ENCODE measurements at places on chromosomes 12 and 14.

DNA sequence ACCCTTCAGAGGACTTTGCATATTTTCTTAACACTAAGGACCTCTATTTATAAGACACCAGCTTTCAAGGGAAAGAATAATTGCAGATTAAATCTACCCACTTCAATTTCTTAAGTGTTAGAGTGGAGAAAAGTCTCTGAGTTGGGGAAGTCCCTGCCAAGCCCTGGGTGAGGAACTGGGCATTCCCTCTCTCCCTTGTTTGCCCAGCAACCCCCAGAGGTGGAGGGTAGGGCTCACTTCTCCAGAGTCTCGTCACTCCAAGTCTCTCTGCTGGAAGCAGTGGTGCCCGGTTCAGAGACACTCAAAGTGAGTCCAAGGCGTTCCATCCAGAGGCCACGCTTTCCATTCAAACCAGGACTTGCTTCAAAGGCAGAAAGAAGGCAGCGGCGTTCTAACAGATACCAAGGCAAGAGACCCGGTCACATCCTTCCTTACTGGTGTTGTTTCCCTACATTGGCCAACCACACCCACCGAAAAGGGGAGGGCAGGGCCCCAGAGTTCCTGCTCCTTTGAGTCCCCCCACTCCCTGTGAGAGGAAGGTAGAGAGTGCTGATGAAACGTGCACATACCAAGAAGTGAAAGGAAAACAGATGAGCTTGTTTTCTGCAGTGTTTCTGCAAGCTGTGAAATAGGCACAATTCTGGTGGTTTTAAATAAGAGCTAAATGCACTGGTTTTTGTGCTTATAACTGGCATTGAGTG lies 6.1 kb upstream of the BDKRB2 start:
- DNase-seq = no peak

DNA sequence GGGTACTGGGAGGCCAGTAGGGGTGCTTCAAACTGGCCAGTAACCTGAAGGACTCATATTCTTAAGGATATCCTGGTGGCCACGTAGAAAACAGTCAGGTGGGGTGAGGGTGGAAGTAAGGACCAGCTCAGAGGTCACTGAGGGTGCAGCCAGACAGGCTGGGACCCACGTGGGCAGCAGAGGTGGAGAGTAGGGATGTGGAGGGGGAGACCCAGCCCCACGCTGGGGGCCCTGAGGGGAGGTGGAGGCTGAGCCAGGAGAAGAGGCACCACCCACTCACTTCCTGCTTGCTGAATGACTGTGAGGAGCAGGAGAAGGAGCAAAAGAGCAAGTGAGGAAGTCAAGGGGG lies 12.6 kb upstream of the SERPINA3 start:
- DNase-seq = no peak

GRCh38 chr14:24941719-24942118 lies 108.2 kb downstream of the STXBP6 start:
- DNase-seq = peak; percentile 3

- no peak for DNase-seq
Measured at GRCh38 chr12:124469193-124469888, 98.1 kb downstream of the NCOR2 start.

GRCh38 chr14:23360496-23360895 lies 4.5 kb downstream of the EFS start:
- no peak for DNase-seq

DNA sequence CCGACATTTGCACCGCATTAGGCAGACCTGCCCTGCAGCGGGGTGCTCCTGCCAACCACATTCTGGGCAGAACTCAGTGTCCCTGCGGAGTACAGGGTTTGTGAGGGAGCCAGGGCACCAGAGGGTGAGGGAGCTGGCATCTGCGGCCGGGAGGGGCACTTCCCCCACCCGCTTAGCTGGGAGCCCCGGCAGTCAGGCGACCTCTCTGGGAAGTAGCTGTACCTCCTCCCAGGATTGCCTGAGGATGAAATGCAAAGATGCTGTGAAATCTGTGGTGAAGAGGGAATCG lies 58.6 kb downstream of the ANKRD9 start:
- no peak for DNase-seq

- DNase-seq = no peak
Measured at GRCh38 chr14:92039063-92039718, 668 bp downstream of the TRIP11 start.

DNA sequence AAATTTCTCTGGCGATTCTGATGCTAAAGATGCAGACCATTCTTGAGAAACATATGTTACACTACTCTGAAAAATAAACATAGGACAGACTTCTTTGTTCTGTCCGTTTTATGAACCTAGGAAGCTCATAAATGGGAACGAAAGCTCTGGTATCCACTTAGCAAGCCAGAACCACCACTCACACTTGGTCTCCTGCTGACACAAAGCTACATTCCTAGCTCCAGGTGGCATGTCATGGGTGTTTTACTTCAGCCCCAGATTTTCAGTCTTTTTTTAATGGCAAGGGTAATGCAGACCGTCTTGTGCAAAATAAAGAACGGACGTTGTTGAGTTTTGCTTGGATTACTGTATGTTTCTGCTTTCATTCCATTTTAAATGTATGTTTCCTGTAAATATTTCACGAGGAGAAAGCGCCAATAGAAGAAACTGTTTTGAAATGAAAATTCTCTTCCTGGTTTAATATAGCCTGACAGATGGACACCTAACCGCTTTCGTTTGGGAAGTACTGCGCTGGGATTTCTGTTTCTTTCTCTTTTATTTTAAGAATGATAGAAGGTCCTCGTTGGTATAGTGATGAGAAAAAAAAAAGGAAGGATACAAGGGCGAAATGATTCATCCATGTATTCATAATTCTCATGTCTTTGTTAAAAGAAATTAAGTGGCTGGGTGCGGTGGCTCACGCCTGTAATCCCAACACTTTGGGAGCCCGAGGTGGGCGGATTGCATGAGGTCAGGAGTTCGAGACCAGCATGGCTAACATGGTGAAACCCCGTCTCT lies 871 bp upstream of the COQ5 start:
- peak; percentile 51 for DNase-seq

- DNase-seq = no peak
Measured at GRCh38 chr14:84492685-84493084, 1037.3 kb upstream of the FLRT2 start.

DNA sequence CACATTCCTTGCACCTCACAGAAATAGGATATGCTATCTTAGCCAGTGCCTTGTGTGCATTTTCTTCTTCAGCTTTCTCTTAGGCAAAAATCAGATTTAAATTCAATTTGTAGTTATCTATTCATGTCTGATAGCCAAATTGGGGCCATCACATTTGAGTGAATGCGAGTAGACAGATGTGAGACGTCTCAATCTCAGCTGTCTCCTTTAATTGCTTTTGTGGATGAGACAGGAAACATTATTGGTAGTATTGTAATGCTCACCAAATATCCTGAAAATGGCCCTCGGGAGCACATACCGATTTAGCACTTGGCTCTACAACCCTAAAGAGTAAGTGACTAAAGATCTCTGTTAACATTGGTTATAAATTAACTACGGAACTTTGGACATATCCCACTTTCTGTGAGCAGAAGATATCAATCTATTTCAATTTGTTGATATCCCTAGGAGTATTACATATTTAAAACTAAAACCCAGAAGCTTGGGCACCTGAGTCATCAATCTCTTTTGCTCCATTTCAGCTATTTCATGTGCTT lies 1012.5 kb upstream of the TMEM132C start:
- DNase-seq = no peak

DNA sequence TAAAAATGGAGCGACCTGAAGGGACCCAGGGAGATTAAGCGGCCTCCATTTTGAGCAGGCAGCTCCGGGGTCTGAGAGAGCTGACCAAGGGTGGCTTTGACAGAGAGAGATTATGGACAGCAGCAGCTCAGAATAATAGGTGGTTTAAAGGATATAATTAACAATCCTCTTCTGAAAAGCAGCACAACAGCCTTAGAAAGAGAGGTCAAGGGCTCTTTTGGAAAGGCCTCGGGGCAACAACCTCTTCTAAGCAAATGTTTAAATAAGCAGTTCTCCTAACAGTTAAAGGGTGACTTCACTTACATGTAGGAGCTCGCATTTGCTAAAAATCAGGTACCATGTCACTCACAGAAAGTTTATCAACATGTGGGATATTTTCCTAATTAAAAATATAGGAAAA lies 87.2 kb upstream of the FRMD6 start:
- no peak for DNase-seq

- peak; percentile 89 for DNase-seq
Measured at GRCh38 chr12:11171145-11171968, at the start of gene SMIM10L1. Gene SMIM10L1, plus strand, starts transcription at chr12:11171194. Its CDS starts 163 bp downstream, at chr12:11171357.

GRCh38 chr14:98136012-98136789 lies 1135.8 kb downstream of the BCL11B start:
- no peak for DNase-seq

GRCh38 chr12:64320611-64321010 lies 69.9 kb downstream of the C12orf56 start:
- DNase-seq = no peak

DNA sequence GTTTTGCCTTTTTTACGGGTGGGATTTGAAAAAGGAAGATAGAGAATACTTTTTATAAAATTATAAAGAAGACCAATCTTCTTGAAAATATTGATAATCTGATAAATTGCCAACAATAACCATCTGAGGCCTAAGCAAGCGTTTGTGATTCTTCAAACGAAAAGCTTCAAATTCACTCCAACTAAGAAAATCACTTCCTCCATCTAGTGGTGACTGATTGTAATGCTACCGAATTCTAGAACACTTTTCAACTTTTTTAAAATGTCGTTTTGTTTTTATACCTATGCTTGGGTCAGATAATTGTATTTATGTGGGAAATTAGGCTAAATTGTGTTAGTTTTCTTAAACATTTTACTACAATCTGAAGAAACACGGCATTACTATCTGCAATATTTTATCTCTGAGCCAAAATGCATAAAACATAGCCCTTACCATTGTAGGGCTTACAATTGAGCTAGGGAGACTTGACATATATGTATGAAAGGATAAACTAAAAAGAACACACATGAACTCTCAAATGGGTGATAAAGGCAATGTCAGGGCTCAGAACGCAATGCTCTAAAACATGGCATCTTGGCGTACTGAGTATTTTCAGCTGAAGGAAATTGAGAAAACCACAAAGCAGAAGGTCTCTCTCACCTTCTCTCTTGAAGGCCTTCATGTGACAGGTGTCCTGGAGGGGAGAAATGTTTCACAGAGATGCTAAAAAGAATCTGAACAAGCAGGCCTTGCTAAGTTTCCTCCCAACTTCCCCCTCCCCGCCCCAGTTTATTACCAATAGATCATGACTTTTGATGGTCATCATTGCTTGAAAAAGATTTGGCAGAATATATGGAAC lies 36.8 kb upstream of the G2E3 start:
- no peak for DNase-seq

- DNase-seq = no peak
Measured at GRCh38 chr14:97274626-97275025, 477.4 kb downstream of the VRK1 start.

GRCh38 chr12:6754411-6754810 lies 1.5 kb upstream of the MLF2 start:
- no peak for DNase-seq

GRCh38 chr12:59803735-59804134 lies 207.9 kb downstream of the SLC16A7 start:
- no peak for DNase-seq

- no peak for DNase-seq
Measured at GRCh38 chr14:36233217-36233616, 56.7 kb upstream of the PTCSC3 start.

- no peak for DNase-seq
Measured at GRCh38 chr12:26750531-26751175, 82.3 kb downstream of the ITPR2 start.

- DNase-seq = no peak
Measured at GRCh38 chr14:31204593-31205534, 2.7 kb downstream of the HECTD1 start.

DNA sequence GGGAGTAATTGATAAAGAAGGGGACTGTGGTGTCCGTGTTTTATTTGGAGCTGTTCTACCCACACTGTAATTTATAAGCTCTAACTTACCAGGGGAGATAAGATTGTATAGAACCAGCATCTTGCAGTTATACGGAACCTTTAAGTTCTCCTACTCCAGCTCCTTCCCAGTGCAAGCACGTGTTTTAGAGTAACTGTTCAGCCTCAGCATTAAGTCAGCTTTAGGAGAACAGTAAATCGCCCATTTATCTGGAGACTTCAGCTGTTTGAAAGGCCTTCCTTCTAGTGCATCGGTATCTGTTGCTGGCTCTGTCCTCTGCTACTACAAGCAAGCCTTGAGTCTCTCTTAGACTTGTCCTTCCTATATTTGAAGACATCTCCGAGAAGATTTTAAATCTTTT lies 95.6 kb downstream of the ETV6 start:
- no peak for DNase-seq

GRCh38 chr14:37019488-37019887 lies 152.9 kb downstream of the SLC25A21 start:
- DNase-seq = no peak

DNA sequence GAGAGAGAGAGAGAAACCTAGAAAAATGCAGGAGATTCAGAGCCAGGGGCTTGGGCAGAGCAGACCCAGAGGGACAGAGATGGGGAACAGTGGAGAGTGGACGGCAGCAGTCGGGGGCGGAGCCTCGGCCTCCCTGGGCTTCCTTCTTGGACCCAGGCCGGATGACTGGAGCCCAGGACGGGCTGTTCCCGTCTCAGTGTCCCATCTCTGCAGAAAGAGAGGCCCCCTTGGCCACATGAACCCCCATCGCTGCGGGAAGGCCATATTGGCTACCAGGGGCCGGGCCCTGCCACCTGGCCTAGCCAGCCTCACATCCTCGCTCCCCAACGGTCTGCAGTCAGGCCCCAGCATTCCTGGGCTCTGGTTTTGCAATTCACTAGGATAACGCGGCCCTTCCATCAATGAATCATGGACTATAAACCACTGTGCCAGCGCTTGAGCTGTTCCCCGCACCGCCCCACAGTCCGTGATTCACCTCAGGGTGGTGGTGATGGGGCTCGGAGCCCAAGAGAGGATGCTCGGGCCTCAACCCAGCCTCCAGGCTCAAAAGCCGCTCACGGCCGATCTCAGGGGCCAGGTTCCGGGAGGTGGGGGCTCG lies 116.5 kb downstream of the RFLNA start:
- no peak for DNase-seq

DNA sequence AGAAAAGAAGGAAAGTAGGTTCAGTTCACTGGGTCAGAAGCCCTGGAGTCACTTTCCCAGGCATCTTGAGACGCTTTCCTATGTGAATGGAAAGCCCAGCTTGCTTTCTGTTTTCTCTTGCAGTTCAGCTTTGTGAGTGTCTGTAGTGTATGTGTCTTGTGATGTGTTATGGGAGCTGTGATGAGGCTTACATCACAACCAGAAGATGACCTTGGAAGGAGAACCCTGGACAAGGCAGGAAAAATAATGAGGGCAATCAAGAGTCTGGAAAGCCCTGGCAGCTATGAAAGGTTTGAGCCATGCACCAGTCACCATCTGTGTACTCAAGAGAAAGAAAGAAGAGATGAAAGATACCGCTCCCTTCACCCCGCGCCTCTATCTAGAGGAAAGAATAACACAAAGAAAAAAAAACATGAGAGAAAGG lies 35.2 kb upstream of the PTGR2 start:
- no peak for DNase-seq

GRCh38 chr12:65632131-65632855 lies 192.0 kb upstream of the HMGA2 start:
- no peak for DNase-seq
